ENCODE measurements at places on chromosomes 6 and 20. TPM values are rescaled to one million over a fixed set of nuclear protein-coding genes. Genes with fewer than 3 reads are reported as not detected.

Gene PRL
- total RNA-seq = not detected

Gene FAM217A
- not detected for total RNA-seq

Gene MAFB
- total RNA-seq = 0.14 TPM

Gene TMEM151B
- 0.05 TPM for total RNA-seq

Gene ELOVL4
- total RNA-seq = 7.1 TPM

Gene DEFB128
- total RNA-seq = not detected

Gene OPN5
- total RNA-seq = not detected

Gene SNAP25
- 5.6 TPM for total RNA-seq

Gene VGLL2
- not detected for total RNA-seq

Gene CALHM5
- total RNA-seq = 6.1 TPM

Gene HECA
- total RNA-seq = 8.9 TPM

Gene PRDM13
- total RNA-seq = not detected

Gene MLN
- not detected for total RNA-seq

Gene NOP56
- total RNA-seq = 119 TPM

Gene SLC17A3
- not detected for total RNA-seq

Gene MUC21
- total RNA-seq = not detected

Gene ADGB
- total RNA-seq = not detected

Gene COL21A1
- 0.30 TPM for total RNA-seq

Gene OXT
- total RNA-seq = not detected

Gene CAGE1
- total RNA-seq = not detected

Gene CCN2
- total RNA-seq = 176 TPM

Gene SEMG1
- total RNA-seq = not detected

Gene HUS1B
- 1.7 TPM for total RNA-seq

Data from smooth muscle cell of the umbilical artery (primary cell).